ENCODE measurements at places on chromosomes 13 and 19.

DNA sequence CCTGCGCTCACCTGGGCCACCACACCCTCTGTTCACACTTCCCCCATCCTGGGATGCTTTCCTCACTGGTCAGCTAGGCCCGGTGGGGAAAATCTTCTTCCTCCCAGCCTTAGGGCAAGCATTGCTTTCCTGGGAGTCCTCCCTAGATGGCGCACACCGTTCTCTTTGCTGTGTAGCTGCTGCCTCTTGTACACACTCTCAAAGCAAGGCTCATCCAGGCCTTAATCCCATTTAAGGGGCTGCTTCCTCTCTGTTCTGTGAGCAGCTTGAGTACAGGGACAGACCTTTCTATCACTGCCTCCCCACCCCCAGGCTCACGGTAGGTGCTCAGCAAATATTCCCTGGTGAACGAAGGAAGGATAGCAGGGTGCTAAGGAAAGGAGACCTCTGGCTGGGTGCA, 11.1 kb downstream of the SLC7A10 start:
- no peak for DNase-seq

DNA sequence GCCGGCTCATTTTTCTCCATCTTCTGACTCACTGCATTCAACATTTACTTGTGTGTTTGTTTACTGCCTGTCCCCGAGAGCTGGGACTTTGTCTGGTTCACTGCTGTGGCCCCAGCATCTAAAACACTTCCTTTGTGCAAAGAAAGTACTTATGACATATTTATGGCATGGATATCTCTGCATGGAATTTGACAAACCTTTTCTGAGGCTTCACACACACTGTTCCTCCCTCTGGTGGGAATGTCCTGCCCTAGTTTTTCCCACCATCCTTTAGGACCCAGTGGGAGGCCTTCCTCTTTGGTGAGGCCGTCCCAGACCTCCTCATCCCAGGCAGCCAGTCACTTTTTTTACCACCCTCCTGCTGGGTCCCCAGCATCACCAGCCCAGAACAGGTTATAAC, 1.4 kb upstream of the SRRM5 start:
- no peak for DNase-seq

GRCh38 chr13:73220966-73221720, 162.3 kb downstream of the KLF5 start:
- DNase-seq: no peak

GRCh38 chr13:43573802-43574514, 212.8 kb downstream of the ENOX1 start:
- DNase-seq: no peak
